Foreskin keratinocyte (primary cell): ENCODE measurements at places on chromosomes 11 and 22. TPM values are rescaled to one million over a fixed set of nuclear protein-coding genes. Genes with fewer than 3 reads are reported as not detected.

DNA sequence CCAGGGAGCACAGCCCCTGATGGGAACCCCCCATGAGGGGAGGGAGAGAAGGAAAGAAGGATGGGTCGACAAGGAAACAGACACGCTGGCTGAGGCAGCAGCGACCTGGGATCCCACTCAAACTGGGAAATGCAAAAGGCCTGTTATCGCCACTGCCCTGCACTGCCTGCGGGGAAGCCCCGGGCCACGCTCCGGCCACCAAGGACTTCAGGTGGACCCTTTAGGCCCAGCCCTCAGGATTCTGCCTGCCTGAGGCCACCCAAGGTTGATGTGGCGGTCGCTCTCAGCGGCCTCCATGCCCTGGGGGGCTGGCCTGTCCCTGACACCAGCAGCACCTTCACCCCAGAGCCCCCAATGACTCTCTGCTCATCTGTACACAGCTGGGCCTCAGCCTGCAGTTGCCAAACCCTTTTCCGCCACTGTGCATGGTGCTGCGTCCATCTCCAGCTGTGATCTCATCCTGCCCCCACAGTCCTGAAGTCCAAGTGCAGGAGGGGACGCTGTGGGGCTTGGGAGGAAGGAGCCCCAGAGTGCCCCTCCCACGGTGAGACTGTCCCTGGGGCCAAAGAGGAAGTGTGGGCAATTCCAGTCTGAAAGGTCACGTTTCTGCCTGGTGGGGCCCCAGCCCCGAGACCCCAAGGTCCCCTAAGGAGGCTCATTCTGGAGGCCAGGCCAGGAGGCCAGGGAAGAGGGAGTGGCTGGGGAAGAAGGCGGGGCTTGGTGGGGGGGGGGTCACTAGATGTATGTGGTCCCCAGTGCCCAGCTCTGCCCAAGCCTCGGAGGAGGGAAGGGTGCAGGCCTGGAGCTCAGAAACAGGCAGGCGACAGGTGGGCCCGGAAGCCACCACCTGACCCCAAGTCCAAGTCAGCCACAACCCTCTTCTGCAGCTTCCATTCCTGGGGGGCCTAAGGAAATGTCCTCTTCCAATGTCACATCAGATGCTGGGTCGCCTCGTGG lies 31.6 kb downstream of the OSBPL5 start:
- DNase-seq, result no peak

GRCh38 chr11:62555464-62556107 lies 9.0 kb upstream of the AHNAK start:
- no peak for DNase-seq

DNA sequence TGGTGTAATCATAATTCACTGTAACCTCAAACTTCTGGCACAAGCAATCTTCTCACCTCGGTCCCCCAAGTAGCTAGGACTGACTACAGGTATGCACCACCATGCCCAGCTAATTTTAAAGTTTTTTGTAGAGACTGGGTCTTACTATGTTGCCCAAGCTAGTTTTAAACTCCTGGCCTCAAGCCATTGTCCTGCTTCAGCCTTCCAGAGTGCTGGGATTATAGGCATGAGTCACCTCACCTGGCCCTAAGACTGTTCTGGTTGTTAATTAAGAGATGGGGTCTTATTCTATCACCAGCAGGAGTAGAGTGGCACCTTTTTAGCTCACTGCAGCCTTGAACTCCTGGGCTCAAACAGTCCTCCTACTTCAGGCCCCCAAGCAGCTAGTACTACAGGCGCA lies 52.0 kb upstream of the DEPDC7 start:
- DNase-seq, result no peak

The B3GAT1 gene
- total RNA-seq, result 0.03 and 0.07 TPM in 2 replicates
